Inflammatory macrophage (primary cell): ENCODE measurements at places on chromosomes 1 and 21.

DNA sequence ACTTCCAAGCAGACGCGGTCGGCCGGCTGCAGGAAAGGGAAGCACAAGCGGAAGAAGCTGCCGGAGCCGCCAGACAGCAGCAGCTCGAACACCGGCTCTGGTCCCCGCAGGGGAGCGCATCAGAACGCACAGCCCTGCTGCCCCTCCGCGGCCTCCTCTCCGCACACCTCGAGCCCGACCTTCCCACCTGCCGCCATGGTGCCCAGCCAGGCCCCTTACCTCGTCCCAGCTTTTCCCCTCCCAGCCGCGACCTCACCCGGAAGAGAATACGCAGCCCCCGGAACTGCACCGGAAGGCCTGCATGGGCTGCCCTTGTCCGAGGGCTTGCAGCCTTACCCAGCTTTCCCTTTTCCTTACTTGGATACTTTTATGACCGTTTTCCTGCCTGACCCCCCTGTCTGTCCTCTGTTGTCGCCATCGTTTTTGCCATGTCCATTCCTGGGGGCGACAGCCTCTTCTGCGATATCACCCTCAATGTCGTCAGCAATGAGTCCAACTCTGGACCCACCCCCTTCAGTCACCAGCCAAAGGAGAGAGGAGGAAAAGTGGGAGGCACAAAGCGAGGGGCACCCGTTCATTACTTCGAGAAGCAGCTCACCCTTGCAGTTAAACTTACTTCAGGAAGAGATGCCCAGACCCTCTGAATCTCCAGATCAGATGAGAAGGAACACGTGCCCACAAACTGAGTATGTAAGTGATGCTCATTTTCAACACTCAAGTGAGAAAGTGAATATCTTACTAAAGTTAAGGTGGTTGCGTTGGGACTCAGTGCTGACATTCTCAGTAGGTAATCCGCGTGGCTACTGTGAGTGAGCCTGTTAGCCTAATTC, 25.5 kb downstream of the UTS2 start:
- peak; percentile 5 for DNase-seq

GRCh38 chr1:148158341-148159003, 6.4 kb upstream of the NBPF11 start:
- DNase-seq: no peak

DNA sequence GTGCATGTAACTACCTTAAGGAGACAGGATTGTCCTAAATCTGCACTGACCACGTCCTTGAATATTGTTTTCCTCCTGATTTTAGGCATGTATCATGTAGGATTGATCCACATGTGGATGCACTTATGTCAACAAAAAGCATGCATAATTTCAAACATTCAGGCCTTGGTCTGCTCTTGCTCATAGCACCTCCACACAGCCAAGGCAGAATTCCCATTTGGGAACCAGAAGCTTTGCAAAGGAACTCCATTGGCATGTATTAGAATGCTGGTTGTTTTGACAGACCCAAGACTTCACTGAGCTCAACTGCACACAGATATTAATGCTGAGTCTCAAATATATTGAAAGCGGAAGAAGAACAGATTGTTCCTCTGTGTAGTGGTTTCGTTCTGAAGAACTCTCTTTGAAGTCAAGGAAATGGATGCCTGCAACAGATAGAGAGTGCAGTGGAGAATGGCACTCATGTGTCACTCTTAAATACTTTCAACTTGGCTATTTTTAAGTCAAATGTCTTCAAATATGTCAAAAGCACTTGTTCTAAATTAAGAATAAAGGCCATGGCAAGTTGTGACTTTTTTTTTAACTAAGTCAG, 387.6 kb downstream of the LTN1 start:
- no peak for DNase-seq

DNA sequence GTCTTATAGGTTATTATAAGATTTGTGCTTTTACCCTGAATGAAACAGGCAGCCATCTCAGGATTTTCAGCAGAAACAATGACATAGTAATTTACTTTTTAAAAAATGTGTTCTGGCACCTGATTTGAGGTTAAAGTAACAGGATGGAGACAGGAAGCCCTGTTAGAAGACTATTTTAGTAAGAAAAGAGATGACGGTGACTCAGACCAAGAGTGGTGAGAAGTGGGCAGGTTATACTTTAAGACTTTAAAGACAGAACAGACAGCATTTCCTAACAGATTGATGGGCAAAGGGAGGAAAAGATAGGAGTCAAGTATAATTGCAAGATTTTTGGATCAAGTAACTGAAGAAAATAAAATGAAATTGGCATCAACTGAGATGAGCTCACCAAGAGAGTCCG, 436.8 kb upstream of the NR5A2 start:
- no peak for DNase-seq

DNA sequence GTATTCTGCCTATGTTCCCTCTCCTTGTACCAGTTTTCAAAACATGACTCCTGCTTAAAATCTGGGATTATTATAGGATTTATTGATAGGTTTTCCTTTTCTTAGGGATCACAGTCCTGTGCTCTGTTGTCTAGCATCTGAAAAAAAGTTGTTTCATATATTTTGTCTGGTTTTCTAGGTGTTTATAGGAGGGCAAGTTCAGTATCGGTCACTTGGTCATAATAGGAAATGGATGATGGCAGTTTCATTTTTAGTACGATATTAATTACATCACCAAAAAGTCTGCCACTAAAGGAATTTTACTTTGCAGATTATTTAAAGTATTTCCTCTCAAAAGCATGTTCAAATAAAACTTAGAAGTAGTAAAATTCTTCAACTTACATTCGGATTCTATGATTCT, 94.4 kb downstream of the RASAL2 start:
- peak; percentile 20 for DNase-seq

DNA sequence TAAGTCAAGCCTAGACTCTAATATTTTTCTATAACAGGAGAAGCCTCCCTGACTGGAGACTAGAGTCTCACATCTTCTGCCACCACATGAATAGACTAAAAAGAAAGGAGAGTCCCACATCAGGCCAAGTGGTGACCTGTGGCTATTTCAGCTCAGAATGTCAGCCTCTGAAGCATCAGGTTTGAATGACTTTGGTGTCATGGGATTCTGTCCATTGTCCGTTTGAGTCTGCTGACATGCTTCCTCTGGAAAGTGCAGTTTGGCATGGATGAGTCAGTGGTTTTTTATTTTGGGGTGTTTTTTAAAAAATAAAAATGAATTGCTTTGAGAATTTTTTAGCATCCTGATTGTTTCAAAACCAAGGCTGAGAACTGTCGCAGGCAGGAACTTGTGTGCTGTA, 19.5 kb downstream of the DYRK3 start:
- DNase-seq: peak; percentile 66

DNA sequence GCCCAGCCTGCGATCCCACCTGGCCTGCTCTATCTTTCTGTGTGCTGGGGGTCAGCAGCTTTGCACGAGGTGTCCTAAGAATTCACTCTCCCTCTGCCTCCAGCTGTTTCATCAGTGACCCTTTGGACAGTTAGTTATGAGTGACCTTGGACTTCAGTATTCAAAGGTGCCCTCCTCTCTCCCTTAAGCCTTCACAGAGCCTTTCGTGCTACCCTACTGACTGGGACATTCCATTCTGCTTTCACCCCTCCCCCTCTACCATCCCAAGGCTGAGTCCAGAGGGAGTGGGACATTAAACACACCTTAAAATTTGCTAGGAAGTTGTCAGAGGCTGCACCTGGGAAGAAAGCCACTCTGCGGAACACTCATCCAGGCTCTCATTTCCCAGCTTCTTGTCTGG, 171.9 kb downstream of the CLIC6 start:
- DNase-seq: no peak

DNA sequence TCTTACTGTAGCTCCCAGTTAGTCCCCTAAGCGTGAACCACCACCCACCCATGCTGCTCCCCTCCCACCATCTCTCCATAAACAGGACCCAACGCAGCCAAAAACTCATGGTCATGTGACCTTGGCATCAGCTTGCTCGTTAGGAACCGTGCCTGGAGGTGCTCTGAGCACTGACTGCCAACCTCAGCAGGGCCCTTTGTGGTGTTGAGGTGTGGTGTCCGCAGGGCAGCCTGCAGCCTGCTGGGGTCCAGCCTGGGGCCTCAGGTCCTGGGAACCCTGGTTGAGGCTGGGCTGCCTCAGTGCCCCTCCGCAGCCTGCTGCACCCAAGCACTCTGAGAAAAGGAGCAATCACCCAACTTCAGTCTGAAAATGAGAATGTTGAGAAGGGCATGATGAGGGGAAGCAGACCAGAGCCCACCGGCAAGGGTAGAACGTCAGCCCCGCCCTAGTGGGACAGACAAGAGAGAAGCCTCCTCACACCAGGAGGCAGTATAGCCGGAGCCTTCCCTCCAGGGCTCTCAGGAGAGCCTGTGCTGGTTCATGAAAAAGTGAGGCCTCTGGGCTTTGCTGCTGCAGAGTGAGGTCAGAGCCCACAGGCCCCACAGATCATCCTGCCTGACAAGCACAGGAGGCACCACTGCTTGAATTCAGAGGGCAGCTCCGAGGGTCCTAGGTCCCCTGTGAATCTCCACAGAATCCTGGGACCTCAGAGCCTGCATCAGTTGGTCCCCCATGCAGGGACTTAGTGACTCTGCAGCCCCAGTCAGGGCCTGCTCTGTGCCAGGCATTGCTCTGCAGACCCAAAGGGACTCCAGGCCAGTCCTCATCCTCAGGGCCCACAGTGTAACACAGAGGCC, 4.9 kb upstream of the COL6A2 start:
- no peak for DNase-seq

GRCh38 chr1:204307334-204307883, 52.3 kb downstream of the PLEKHA6 start:
- DNase-seq: no peak

- no peak for DNase-seq
Measured at GRCh38 chr1:17507915-17508314, 31.6 kb upstream of the ARHGEF10L start.

GRCh38 chr1:110135666-110136065, 14.6 kb upstream of the SLC6A17 start:
- no peak for DNase-seq

DNA sequence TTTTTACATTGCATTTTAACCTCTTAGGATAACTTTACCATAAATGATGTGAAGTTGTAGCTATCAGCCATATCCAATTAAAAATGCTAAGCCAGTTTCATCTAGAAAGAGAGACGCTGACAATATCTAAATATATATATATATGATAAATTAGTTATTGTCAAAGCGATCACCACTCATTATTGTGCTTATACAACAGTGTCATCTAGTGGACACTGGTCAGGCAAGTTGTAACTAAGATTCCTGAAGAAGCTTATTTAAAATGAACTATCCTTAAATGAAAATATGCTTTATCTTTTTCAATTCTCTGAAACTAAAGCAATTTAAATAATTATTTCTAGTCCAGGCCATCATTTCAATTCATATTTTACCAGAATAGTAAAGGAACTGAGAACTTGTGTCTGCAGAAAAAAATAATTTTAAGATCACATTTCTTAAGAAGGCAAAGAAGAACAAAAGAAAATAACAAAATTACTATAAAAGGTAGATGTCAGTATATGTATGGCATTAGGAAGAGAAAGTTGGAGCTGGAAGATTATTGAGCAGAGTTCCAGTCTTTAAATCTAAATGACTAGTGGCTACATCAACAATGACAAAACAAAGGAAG, 193.3 kb upstream of the SNX7 start:
- DNase-seq: peak; percentile 56

- DNase-seq: peak; percentile 36
Measured at GRCh38 chr1:3614755-3615742, 3.7 kb upstream of the MEGF6 start.

DNA sequence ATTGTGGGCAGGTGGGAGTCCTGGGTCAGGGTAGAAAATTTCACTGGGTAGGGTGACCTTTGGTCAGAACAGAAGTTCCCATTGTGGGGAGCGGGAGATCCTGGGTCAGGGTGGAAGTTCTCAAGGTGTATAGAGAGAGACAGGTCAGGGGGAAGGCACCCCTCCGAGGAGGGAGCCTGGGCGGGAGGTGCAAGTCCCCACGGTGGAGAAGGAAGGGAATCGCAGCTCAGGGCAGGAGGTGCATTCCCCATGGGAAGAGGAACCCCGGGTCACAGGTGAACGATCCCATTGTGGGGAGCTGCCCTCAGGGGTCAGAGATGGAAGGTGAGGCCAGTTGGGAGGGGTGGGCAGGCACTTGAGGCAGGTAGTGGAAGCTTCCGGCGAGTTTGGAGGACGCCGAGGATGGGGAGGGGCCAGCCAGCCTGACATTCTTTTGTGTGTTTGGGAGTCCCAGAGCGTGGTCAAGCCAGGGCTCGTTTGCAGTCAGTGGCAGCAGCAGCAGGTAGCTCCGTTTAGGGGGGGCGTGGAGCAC, 637 bp downstream of the LYPLA2 start:
- DNase-seq: no peak

DNA sequence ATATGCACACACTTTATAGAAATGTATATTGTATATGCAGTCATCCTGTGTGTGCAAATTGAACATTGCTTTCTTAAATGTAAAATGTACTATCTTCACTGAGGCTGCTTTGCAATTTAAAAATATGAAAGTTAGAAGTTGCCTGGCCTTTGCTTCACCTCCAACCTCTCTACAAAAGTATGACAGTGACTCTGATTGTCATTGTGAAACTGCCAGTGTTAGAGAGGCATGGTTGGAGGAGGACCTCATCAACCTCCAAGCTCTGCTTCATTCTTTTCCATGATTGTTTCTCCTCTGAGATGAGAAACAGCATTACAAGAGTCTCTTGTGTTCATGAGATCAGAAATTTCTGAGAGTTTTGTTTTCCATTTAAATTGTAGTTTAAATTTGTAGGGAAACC, 185.5 kb downstream of the ZC3H11B start:
- DNase-seq: no peak

DNA sequence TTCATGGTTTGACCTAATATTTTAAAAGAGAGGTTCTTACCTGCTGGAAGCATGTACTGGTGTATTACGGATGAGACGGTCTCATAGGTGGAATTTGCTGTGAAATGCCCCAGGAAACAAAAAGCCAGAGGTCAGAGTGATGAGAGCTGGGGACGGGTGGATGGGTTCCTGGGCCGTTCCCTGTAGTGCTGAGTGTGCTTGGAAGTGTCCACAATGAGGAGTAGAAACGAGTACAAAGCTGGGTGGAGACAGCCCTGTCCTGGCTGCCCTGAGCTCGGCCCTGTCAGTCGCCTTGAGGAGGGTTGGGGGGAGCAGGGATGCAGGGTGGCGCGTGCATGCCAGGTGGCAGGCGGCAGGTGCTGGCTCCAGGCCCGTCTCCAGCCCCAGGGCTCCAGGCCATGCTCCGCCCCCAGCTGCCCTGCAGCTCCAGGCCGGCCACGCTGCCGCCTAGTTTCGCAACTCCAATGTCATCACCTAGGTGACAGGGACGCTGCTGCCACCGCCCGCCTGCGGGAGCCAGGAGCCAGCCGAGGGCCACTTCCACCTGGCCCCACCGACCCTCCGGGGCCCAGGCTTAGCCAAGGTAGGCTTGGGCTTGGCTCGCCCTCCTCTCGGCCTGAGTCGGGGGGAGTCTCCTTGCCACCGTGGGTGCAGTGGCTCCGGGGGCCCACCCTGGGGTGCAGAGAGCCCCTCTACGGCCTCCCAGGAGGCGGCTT, 16.4 kb downstream of the TP73 start:
- peak; percentile 78 for DNase-seq

GRCh38 chr21:43321111-43321510, 105.8 kb downstream of the SIK1 start:
- DNase-seq: no peak

- peak; percentile 42 for DNase-seq
Measured at GRCh38 chr1:153683854-153684253, 5.4 kb downstream of the NPR1 start.
